Inflammatory macrophage treated with lipopolysaccharide for 4 hours (primary cell): ENCODE measurements at places on chromosomes 4 and X.

- peak; percentile 34 for DNase-seq
Measured at GRCh38 chr4:42371305-42372252, 25.7 kb upstream of the SHISA3 start.

DNA sequence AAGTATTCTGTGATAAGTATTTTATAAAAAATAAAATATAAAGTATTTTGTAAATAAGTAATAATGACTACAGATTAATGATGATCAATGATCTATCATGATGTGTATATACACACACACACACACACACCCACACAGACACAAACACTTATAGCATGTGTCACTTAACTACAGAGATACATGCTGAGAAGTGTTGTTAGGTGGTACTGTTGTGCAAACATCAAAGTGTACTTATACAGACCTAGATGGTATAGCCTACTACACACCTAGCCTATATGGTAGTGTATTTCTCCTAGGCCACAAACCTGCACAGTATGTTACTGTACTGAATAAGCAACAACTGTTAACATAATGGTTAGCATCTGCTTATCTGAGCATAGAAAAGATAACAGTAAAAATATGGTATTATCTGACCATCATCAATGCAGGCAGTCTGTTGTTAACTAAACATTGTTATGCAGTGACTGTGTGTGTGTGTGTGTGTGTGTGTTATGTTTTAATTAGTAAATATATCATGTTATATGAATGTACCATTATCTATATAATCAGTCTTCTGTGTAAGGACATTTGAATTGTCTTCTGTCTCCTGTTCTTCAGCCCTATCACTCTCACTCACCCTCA is 138.2 kb downstream of the CAMK2D start:
- no peak for DNase-seq

- no peak for DNase-seq
Measured at GRCh38 chr4:44368413-44369167, 80.0 kb downstream of the KCTD8 start.

- no peak for DNase-seq
Measured at GRCh38 chr4:86302251-86302650, 57.6 kb downstream of the MAPK10 start.

DNA sequence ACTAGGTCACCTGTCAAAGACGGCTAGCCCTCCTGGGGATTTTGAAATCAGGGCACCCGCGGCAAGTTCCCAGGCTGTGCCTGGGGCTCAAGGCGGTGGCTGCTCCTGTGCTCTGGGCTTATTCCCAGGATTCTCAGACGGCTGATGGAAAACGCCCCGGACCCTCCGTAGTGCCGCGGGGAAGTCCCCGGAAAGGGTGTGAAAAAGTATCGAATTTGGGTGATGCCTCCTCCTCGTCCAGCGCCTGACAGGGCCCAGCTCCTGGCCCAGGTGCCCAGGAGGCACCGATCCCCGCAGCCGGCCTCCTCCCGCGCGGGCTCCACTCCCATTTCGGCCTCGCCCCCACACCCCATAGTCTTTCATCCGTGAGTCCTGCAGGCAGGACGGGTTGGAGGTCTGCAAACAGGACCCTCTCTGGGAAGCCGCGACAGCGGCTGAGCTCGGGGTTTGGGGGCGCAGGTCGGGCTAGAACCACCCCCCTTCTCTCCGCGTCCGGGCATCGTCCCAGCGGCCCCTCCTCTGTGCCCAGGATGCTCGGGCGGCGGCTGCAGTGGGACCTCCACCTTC is 1.1 kb upstream of the NSG1 start:
- DNase-seq: no peak

GRCh38 chr4:15376145-15376544 is 51.7 kb upstream of the C1QTNF7 start:
- DNase-seq: peak; percentile 22

DNA sequence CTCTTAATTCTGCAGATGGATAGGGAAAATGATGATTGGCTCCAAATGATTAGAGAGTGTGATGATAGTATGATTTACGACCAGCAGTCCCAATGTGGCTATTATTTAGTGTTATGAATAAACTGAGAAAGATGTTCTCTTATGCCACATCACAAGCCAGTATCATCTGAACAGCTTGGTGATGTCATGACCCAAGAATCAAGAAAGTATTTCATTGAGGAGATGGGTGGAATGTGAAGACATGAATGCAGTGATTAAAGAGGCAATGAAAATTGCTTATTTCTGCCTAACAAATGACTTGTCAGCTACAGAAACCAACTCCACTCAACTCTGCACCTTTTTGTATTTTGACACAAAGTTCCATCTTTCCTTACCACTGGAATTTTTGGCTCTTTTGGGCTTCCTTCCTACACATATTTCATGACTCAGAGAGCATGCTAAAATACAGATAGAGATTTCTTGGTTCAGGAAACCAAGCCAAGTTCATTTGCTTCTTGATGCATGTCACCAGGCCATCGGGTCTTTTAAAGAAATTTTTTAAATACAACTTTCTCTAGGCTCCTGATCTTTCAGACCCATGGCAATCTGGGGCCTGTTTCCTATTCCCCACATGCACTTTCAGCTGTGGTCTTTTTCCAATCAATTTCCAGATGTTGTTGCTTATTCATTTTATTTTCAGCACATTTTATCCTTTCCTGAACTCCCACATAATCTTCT is 174.2 kb downstream of the HHIP start:
- DNase-seq: no peak

DNA sequence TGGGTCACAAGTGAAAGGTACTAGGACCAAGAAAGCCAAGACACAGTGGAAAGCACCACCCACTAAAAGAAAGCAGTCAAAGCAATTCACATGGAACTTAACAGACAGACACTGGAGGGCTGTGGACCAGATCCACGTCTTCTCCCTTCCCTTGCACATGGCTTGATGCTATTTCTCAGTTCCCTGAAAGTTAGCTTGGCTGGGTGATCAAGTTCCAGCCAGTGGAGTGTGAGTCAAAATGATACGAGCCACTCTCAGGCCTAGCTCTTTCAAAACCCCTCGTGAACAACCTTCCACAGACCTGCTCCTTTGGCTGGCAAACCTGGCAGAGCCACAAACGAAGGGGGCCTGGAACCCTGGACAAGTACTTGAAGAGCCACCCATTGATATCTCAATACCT is 52.0 kb downstream of the RELL1 start:
- DNase-seq: no peak

- no peak for DNase-seq
Measured at GRCh38 chr4:54089875-54090274, 10.1 kb upstream of the GSX2 start.

DNA sequence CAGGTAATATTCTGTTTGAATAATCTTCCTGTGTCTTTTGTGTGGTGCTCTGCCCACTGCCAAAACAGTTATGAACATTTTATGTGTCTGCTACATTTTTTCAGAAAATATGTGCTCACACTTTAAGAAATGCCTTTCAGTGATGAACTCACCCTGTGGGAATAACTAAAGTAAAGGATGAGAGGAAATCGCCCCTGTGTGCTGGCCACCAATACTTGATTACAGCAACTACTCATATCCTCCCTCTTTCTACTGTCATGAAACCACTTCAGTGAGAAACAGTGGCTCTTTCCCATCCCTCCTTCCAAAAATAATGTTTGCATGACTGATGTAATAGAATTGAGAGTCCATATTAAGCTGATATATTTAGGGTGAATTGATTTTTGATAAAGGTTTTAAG is 900.9 kb downstream of the RAB28 start:
- no peak for DNase-seq

- DNase-seq: no peak
Measured at GRCh38 chr4:98604723-98605122, 53.7 kb downstream of the TSPAN5 start.

DNA sequence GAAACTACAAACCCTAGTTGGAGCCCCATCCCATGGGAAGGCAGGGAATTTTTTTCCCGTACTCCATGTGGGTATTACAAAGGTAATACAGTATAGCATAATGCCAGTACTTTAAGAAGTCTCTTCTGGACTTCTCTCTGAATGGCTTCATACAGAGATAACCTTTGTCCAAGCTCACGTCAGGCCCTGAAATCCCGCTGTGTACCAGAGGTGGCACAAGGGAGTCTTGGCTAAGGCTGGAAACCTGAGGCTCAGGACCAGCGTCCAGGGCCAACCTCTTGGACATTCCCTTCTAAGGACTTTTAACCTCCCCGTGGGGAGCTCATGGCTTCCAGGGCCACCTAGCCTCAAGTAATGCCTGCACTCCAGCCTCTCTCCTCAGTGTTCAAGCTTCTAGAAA is 338.9 kb upstream of the FAM241A start:
- DNase-seq: no peak

DNA sequence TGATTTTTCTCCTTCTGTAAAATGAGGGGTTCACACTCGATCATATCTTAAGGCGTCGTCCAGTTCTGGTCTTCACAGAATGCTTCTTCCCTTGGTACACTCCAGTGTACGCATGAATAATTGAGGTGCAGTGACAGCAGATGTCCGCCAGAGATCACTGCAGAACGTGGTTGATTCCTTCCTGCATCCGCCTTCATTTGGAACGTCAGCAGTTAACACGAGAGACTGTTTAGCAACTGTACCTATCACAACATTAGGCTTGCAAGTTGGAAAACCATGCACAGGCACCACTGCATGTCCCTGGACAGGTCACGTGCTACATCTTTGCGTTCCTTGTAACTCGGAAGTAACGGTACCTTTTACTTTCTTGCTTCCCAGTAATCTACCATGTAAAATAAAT is 66.0 kb upstream of the GEMIN8 start:
- peak; percentile 41 for DNase-seq

- no peak for DNase-seq
Measured at GRCh38 chrX:104118765-104119164, 6.4 kb downstream of the ZCCHC18 start.

GRCh38 chr4:74374561-74375327 is 9.8 kb downstream of the EREG start:
- peak; percentile 100 for DNase-seq

GRCh38 chrX:141467442-141467841 is 117.1 kb downstream of the SPANXA1 start:
- DNase-seq: no peak

DNA sequence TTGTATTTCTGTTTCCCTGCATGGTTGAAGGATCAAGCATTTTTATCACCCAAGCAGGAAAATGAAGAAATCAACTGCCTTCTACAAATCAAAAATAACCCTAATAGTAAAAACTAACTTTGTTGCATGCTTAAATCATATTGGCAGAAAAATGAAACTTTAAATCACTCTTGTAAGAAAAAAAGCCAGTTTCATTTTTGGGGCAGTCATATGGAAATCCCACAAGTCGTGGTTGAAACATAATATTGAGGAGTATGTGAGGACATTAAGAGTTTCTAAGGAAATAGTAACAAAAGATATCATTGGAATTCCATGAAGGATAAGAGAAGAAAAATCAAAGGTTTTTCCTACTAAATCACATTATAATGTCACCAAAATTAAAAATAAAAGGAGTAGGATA is 8.4 kb downstream of the TEC start:
- DNase-seq: peak; percentile 72

DNA sequence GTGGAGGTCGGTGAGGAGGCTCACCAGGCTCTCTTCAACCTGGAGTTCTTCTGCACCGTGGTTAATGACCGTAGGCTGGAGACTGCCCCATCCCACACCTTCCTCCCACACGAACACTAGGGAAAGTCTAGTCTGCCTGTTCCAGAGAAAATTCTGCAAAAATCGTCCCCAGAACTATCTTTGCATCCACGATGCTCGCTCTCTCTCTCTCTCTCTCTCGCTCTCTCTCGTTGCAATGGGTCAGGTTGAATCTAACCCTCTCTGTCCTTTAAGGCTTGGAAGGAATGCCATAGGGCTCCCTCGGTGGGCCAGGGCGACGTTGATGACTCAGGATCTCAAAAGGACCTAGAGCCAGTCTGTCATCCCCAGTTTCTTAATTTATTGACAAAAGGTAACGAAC is 111.4 kb downstream of the DCTD start:
- DNase-seq: no peak

DNA sequence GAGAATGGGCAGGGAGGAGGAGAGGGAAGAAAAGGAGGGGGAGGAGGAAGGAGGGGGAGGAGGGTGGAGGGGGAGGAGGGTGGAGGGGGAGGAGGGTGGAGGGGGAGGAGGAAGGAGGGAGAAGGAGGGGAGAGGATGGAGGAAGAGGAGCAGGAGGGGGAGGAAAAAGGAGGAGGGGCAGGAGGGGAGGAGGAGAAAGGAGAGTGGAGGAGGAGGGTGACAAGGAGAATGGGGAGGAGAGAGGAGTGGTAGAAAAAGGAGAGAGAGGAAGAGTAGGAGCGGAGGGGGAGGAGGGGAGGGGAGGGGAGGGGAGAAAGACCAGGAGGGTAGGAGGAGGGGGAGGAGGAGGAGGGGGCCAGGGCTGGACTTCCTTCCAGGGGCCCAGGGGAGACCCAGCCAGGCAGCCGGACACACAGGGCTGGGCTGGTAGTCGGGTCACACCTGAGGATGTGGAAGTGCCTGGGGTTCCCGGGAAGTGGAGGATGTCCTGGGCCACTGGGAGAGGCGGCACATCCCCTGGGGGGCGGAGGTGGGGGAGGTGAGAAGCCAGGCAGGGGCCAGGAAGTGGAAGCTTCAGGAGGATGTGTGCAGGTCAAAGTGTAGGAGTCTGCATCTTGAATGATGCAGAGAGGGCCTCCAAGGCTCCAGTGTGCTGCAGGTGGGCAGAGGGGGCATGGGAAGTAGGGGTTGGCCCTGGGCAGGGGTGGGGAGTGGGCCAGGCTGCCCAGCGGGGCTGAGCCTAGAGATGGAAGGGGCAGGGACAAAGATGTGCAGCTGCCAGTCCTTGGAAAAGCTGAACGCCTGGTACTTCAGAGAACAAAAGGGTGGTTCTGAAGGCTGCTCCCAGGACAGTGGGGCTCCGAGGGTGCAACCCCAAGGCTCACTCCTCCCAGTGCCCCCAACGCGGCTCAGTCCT is 18.8 kb downstream of the IL3RA start:
- no peak for DNase-seq

- DNase-seq: peak; percentile 42
Measured at GRCh38 chrX:13506574-13506973, 62.8 kb upstream of the EGFL6 start.

GRCh38 chr4:168695288-168695687 is 198.4 kb downstream of the PALLD start:
- DNase-seq: peak; percentile 78

GRCh38 chrX:1599791-1600405 is 8.5 kb downstream of the AKAP17A start:
- DNase-seq: no peak

DNA sequence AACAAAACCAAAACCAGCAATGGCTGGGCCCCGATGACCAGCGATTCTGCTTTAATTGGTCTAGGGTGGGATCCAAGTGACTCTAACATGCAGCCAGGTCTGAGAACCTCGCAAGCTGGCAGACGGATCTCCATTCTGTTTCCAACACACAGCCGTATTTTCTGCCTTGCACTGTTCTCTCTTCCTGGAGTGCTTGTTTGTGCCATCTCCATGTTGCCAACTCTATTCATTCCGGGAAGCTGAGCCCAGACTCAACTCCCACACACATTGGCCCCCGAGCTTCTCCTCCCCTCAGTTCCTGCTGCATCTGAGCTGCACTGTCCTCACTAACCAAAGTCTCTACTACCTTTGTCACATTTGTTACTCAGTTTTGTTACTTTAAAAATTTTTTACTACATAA is 35.6 kb downstream of the GEMIN8 start:
- no peak for DNase-seq

DNA sequence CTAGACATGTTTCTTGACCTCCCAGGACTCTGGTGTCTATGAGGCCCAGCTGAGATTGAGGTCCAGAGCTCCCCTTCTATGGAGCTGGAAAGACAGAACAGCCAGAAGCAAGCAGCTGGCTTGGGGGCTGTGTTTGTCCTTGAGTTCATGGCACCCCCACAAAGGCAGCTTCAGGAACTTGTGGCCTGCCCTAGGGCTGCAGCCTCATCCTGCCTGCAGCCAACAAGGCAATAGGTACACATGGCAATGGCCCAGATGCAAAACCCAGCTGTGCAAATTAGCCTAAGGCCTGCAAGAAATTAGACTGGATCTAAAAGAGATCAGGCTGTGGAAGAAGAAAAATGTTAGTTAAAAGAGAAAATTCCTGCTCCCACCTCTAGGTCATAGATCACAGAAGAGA is 131.7 kb upstream of the NALF2 start:
- no peak for DNase-seq
